ENCODE measurements at places on chromosomes 11 and 22.
A peak's percentile ranks its signal among the peaks of the same experiment; 100 is the strongest.

DNA sequence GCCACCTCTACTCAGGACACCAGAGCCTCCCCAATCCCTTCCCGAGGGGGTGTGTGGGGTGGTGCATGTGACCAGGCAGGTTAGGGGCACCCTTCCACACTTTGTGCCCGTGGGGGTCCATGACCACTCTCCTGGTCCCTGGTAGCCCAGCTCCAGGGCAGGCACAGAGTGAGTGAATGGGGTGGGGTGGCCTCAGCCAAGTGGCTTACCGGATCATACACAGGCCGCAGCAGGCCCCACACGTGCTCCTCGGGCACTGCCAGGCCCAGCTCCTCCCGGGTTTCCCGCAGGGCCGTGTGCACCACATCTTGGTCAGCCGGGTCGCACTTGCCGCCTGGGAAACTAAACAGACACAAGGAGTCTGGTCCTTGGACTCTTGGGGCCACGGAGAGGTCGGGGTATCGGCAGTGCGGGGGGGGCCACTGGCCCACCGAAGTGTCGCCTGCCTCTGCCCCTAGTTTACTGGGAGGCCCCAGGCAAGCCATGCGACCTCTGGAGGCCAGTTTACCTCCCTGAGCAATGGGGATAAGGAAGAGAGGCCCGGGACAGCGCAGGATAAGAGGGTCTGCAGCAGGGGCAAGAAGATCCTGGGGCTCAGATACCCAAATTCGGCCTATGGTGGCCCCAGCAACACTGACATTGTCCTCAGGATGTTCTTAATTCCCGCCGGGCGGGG lies 889 bp downstream of the NUDT8 start:
- DNase-seq = no peak

DNA sequence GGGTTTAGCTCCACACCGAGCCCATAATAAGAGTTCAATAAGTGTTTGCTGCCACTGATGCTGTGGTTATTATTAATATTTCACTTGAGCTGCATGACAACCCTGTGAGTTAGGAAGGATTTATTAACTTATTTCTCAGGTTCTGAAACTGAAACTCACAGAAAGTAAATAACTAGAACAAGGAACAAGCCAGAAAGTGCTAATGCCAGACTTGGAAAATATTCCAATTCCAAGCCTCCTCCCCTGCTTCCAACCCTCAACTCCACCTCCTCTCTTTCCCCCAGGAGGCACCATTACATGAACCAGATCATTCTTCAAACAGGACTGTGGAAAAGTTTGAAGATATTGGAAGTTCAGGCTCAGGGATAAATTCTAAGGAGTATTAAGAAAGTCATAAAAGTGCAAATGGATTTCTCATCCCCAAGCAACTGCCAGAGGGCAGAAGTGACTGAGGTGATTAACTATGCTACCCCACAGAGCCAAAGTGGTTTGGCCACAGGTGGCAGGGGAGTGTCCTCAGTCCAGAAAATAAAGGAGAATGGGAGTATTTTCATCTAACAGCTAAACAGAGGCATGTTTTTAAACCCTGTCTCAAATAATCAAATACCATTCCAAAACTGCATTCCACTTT lies 3.2 kb upstream of the FJX1 start:
- DNase-seq = no peak

GRCh38 chr11:12207384-12208150 lies 97.2 kb downstream of the MICAL2 start:
- DNase-seq = no peak

DNA sequence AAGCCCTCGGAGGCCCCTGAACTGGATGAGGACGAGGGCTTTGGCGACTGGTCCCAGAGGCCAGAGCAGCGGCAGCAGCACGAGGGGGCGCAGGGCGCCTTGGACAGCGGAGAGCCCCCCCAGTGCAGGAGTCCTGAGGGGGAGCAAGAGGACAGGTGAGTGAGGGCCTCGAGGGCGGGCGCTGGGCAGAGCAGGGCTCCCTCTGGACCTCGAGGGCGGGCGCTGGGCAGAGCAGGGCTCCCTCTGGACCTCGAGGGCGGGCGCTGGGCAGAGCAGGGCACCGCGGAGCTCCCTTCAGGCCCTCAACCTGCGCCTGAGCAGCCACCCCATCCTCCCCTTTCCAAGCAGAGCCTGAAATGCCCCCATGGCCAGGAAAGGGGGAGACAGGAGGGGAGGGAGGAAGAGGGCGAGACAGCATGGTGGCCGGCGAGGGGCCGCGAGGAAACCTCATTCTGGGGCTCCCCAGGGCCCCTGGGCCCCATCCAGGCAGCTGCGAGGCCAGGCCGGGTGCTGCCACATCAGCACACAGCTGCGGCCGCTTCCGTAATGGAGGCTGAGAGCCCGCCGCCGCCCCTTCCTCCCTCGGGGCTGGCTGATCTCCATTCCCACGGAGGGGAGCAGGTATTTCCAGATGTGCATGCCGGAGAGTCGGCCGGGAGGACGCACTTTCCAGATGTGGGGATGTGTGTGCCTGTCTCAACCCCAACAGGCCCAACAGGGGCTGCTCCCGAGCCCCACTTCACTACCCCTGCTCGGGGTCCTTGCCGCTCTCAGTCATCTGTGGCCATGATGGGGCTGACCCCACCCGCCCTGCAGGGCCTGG lies 10.0 kb downstream of the PRR33 start:
- peak; percentile 71 for DNase-seq

DNA sequence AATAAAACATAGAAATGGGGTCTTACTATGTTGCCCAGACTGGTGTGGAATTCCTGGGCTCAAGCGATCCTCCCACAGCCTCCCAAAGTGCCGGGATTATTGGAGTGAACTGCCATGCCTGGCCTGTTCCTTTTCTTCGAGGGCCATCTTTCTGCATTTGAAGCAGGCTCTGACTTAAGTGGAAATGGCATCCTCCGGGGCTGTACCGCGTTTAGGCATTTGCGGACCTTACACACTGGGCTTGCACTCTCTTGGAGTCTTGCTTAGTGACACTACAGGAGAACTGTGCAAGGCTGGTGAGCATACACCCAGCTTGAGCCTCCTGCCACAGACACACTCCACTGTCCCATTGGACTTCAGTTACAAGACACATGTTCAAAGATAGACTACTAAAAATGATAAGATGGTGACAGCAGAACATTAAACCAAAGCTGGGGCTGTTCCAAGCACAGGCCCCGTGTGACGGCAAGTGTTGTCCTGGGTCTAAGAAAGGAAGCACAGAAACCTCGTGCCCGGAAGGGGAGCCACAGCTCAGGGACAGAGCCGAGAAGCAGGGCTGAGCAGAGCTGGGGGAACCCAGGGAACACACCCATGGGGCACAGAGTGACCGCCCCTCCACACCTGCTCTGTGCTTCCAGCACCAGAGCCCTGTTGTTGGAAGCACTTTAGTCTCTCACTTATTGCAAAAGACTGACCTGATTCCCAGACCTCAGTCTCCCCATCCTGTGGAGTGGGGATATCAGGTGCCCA lies 59.0 kb upstream of the SHANK2 start:
- DNase-seq = peak; percentile 24

GRCh38 chr11:78392854-78393253 lies 24.8 kb downstream of the GAB2 start:
- DNase-seq = no peak

- no peak for DNase-seq
Measured at GRCh38 chr11:87628957-87629356, 546.3 kb downstream of the RAB38 start.

GRCh38 chr11:64998141-64998540 lies 1.4 kb upstream of the BATF2 start:
- DNase-seq = no peak

DNA sequence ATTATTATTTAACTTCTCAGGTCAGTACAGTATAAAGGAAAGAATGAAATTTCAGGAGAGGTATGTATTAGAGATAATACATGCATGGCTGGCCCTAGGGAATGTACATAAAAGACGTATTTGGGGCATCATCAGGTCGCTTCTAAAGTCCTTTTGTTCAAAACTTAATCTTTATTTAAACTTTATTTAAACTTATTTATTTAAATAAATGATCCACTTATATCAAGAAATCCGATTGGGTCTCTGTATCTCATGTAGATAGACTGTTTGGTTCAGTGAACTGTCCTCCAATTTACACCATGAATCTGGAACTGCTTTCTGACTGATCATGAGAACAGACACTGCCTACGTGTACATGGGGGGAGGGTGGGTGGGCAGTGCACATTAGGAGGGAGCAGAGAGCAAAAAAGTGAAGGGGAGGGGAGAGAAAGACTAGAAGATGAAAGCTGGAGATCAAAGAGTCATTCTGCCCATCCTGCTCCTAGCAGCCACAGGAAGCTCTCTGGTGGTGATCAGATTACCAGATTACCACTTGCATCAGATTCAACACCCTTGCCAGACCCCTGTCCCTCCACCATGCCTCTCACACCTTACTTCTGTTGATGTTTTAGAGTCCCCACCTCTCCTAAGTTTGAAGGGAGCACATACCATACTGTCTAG lies 92.1 kb upstream of the MTMR2 start:
- no peak for DNase-seq

DNA sequence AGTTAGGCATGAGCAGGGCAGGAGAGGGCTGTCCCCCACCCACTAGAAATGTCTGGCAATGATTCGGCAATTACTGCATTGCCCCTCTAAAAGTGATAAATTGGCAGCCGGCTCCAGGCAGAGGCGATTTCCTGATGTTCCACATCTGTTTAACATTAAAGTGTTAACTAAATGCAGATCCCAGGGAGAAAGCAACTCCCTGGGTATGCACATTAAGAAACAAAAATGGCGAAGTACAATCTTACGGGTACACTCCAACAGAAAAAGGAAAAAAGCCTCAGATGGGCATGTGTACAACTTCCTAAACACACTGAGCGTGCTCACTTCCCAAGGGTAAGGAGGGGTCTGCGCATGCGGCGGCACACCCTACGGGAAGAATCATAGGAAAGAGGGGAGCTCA lies 314.4 kb downstream of the CASP12 start:
- DNase-seq = no peak

GRCh38 chr11:111762981-111763643 lies 3.1 kb downstream of the PPP2R1B start:
- no peak for DNase-seq

GRCh38 chr11:120834686-120835210 lies 189.2 kb upstream of the TBCEL start:
- DNase-seq = no peak

GRCh38 chr11:26490546-26490945 lies 81.5 kb downstream of the MUC15 start:
- no peak for DNase-seq

- no peak for DNase-seq
Measured at GRCh38 chr11:91365986-91366585, 858.5 kb upstream of the FAT3 start.

DNA sequence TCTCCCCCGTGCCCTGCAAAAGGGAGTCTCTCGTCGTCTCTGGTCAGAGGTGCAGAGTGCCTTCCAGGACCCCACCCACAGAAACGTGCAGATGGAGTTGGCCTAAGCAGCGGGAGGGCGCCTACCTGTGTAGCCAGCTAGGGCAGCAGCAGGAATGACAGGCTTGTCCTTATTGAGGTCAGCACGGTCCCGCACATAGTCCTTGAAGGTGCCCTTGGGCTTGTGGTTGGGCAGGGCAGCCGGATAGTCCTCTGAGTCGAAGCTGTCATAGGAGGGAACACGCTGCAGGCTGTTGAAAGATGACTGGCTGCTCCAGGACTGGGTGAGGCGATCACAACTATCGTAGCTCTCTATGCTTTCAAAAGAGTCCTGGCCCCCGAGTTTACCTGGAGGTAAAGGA lies 107.3 kb downstream of the ETS1 start:
- DNase-seq = no peak

GRCh38 chr11:77082838-77083565 lies 16.2 kb downstream of the CAPN5 start:
- no peak for DNase-seq

DNA sequence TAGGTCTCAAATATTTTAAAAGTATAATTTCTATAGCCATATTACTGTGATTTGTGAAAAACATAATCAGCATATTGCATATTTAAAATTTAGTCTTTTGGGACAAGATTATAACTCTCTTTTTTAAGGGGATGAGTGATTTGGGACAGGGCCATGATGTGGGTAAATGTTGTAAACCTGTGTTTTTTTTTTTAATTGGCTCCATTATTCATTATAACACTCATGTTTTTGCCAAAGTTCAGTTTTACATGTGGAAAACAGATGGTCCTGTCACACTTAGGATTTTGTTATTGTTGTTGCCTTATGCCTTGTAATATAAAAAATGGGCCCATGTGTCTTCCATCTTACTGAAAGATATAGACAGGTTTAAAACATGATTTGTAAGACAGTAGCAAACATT lies 1413.5 kb upstream of the RAG2 start:
- DNase-seq = no peak

GRCh38 chr11:7252683-7253213 lies 1.0 kb downstream of the SYT9 start:
- no peak for DNase-seq

GRCh38 chr11:28657378-28658030 lies 549.3 kb downstream of the METTL15 start:
- no peak for DNase-seq

GRCh38 chr11:115469361-115469760 lies 34.9 kb downstream of the CADM1 start:
- DNase-seq = no peak

GRCh38 chr11:125157118-125157733 lies 7.3 kb upstream of the PKNOX2 start:
- DNase-seq = no peak

DNA sequence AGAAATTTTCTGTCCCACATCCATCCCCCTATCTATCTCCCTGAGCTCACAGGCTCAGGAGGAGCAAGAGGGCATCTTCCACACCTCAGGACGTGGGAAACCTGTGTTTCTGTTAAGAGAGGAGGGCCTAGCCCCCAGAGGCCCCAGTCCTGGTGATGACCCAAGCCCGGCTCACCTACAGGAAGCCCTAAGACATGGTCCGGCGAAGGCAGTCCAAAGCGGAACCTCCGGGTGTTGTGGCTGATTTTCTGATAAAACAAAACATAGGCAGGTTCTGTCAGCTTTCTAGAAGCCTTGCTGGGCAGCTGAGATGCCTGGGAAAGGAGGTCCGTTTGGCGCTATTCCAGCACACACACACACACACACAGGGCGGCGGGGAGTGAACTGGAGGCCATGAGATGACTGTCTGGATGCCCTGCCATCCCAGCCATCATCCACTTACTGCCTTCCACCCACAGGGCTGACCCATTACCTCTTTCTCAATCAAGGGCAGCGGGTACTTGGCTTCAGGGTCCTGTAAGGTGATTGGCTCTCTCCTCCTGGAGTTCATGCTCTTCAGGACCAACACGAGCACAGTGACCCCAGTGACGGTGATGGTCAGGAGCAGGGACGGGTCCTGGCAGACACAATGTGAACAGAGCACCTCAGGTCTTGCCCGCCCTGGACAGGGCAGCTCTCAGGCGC lies 882 bp downstream of the CYB5R2 start:
- no peak for DNase-seq

Measured in coronary artery (tissue), 2 donors.